ENCODE measurements at places on chromosomes 5 and 9. TPM values are rescaled to one million over a fixed set of nuclear protein-coding genes. Genes with fewer than 3 reads are reported as not detected.

SAPCD2 gene
- 1.2 TPM for total RNA-seq

LRRC70 gene
- 2.1 TPM for total RNA-seq

RMRP gene
- 9,850 TPM for total RNA-seq

AIF1L gene
- total RNA-seq: 0.44 TPM

PRRX2 gene
- not detected for total RNA-seq

SPATA31A7 gene
- total RNA-seq: not detected

ARSI gene
- total RNA-seq: not detected

PCDHGA6 gene
- 0.44 TPM for total RNA-seq

SPINK4 gene
- not detected for total RNA-seq

CCDC152 gene
- total RNA-seq: 3.4 TPM

TMEM171 gene
- total RNA-seq: not detected

PHYHD1 gene
- total RNA-seq: 1.5 TPM

CCNB1 gene
- 1.7 TPM for total RNA-seq

PCDHGB4 gene
- 0.27 TPM for total RNA-seq

SIT1 gene
- total RNA-seq: 45.6 TPM

WASHC1 gene
- total RNA-seq: 41.9 TPM

LOX gene
- not detected for total RNA-seq

ANKRD18B gene
- total RNA-seq: not detected

IL11RA gene
- total RNA-seq: 81.7 TPM

PCDHB2 gene
- total RNA-seq: 0.34 TPM

PDE6A gene
- total RNA-seq: not detected

ADGRD2 gene
- total RNA-seq: not detected

ADAMTS19 gene
- not detected for total RNA-seq

CAST gene
- total RNA-seq: 114 TPM

HACD4 gene
- total RNA-seq: 15.2 TPM

Measured in naive thymus-derived CD4-positive, alpha-beta T cell (primary cell).